ENCODE measurements at places on chromosomes 13 and 19.

DNA sequence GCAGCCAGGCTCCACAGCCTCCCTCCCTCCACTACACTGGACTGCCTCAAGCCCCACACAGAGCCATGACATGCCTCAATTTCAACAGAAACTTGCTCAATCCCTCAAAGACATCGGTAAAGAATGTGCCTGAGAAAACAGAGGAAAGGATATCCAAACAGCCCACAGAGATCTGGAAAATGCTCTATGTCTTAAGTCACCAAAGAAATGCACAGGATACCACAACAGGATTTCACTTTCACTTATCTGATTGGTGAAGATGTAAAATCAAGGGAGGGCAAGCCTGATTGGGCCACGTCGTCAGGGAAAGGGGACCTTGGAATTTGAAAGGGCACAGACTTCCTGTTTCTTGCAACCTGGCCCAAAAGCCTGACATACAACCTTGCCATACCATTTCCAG, 14.2 kb downstream of the CACNA1A start:
- no peak for DNase-seq

DNA sequence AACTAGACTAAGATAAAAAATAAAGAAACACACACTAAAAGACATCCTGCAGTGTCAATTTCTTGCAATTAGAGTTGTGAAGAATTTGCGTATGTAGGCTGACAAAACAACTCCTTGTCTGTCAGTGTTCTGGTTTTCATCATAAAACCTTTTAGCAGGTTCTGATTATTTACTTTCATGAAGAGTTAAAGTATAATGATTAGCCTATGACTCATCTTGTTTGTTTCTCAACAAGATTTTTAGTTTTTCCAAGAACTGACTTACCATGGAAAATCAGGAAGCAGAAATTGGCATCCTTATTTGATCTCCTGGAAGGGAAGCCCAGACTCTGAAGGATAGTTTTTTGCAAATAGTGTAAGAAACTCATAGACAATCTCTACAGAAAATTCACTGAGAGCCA, 848.7 kb upstream of the PCDH9 start:
- DNase-seq = no peak

DNA sequence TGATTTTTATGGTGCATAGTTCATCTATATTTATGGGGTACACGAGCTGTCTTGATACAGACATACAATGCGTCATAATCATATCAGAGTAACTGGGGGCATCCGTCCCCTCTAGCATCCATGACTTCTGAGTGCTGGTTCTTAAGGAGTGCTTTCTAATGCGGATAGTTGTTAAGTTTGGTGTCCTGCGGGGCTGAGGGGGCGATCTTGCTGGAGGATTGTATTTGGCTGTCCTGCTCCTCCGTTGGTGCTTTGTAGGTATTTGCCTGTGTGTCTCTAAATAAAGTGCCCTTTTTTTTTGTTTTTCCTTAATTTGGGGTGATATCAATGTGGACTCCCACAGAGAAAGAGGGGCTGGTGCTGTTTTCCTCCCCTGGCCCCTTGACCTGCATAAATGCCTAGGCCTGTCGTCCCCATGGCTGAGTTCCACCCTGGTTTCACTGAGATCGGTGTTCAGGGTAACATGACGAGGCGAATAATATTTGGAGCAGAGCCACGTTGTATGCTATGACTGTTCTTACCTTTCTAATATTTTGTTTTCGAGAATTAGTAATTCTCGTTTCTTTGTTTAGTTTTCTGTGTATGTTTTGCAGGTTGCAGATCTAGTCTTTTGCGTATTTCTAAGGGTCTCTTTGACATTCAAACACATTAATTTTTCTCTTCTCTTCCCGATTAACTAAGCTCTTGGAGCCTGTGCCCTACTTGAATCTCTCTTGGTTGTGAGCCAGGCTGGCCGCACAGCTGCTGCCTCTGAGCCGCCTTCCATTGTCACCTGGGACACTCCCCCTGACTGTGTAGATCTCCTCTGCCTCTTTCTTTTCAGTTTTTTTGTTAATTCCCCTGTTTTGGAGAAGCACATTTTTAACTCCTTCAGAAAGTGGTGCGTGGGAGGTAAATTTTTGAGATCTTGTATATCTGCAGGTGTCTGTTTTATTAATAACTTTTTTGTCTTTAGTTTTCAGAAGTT, 100.3 kb downstream of the ARHGEF7 start:
- DNase-seq = no peak

DNA sequence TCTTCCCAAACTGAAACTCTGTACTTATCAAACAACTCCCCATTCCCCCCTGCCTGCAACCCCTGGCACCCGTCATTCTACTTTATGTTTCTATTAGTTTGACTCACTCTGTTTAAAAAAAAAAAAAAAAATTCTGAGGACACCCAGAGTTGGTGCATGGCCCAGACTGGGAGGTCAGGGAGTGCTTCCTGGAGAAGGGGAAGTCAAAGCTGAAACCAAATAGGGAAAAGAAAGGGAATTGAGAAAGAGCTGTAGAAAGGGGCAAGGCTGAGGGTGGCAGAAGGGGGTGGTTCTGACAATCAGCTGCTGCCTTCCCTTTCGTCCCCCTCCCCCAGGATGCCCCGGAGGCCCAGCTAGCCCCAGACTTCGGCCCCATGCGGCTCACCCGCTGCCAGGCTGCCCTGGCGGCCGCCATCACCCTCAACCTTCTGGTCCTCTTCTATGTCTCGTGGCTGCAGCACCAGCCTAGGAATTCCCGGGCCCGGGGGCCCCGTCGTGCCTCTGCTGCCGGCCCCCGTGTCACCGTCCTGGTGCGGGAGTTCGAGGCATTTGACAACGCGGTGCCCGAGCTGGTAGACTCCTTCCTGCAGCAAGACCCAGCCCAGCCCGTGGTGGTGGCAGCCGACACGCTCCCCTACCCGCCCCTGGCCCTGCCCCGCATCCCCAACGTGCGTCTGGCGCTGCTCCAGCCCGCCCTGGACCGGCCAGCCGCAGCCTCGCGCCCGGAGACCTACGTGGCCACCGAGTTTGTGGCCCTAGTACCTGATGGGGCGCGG, 9.0 kb upstream of the STRN4 start:
- no peak for DNase-seq

DNA sequence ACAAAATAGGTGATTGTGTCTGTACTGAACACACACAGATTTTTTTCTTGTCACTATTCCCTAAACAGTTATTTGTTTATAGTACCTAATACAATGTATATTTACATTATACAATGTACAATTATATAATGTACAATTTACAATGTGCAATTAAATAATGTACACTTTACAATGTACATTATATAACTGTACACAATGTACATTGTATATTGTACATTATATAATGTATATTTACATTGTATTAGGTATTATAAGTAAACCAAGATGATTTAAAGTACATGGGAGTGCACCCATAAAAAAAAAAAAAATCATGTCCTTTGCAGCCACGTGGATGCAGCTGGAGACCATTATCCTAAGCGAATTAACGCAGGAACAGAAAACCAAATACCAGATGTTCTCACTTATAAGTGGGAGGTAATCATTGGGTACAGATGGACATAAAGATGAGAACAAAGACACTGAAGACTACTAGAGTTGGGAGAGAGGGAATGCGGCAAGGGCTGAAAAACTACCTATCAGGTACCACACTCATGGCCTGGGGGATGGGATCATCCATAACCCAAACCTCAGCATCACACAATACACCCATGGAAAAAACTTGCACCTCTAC, 68.1 kb downstream of the ABCC4 start:
- DNase-seq = no peak

DNA sequence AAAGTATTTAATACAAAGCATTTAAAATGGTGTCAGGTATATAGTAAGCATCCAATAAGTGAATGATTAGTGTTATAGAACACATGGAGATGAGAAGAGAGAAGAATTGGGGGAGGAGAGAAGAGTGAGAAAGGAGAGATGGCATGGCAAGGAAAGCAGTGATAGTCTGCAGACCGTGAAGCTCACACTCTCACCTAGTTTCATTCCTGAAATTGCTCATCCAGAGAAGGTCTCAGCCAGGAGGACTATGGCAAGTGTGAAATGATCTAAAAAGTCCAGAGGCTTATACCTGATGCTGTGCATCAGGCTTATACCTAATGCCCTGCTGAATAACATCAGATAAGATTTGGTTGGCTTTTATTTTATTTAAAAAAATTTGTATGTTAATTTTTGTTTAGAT, 351.6 kb upstream of the KLF12 start:
- no peak for DNase-seq

DNA sequence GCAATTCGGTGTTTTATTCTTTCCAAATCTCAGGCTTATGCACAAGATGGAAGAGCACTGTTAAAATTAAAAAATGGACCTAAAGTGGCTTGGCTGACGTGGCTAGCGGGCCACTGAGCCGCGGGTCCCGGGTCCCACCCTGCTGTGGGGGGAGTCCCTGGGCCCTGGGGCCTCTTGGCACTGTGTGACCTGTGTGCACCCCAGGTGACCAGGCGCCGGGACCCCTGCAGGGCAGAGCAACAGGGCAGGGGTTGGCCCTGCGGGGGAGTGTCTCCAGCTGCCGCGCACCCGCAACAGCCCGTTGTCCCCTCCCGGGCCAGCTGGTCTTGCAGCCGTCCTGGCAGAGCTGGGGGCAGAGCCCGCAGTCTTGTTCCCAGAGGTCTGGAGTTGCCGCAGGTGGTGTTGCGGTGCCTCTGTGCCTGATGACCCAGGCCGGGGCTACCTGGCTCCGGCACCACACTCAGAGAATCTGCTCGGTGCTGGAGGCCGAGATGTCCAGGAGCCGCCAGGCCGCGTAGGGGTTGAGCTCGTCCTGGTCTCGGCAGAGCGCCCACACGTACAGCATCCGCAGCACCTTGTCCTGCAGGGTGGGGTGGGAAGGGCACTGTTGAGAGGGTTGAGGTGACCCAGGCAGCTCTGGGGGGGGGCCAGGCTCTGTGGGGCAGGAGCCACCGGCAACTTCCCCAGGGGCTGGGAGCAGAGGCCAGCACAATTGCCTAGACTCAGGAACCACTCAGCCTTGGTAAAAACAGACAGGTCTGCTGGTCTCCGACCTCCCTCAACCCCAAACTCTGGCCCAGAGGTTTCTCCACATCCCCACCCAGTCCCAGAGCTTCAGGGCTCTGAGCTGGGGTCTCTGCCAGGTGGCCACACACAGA, 1.0 kb upstream of the CTXN1 start:
- no peak for DNase-seq

GRCh38 chr19:53463263-53463662, 4.3 kb upstream of the ZNF813 start:
- DNase-seq = no peak

- no peak for DNase-seq
Observed at GRCh38 chr13:62123409-62123808, 707.8 kb upstream of the PCDH20 start.

GRCh38 chr13:114045113-114045735, 71.3 kb upstream of the C13orf46 start:
- DNase-seq = no peak

- no peak for DNase-seq
Observed at GRCh38 chr19:32105527-32106310, 239.7 kb upstream of the ZNF507 start.

DNA sequence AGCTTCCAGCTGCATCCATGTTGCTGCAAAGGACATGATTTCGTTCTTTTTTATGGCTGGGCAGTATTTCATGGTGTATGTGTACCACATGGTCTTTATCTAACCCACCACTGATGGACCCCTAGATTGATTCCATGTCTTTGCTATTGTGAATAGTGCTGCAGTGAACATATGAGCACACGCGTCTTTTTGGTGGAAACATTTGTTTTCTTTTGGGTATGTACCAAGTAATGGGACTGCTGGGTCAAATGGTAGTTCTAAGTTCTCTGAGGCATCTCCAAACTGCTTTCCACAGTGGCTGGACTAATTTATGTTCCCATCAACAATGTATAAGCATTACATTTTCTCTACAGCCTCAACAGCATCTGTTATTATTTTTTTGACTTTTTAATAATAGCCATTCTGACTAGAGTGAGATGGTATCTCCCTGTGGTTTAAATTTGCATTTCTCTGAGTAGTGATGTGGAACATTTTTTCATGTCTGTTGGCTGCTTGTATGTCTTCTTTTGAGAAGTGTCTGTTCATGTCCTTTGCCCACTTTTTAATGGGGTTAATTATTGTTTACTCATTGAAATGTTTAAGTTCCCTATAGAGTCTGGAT, 6.8 kb upstream of the UBE2L5 start:
- DNase-seq = no peak

DNA sequence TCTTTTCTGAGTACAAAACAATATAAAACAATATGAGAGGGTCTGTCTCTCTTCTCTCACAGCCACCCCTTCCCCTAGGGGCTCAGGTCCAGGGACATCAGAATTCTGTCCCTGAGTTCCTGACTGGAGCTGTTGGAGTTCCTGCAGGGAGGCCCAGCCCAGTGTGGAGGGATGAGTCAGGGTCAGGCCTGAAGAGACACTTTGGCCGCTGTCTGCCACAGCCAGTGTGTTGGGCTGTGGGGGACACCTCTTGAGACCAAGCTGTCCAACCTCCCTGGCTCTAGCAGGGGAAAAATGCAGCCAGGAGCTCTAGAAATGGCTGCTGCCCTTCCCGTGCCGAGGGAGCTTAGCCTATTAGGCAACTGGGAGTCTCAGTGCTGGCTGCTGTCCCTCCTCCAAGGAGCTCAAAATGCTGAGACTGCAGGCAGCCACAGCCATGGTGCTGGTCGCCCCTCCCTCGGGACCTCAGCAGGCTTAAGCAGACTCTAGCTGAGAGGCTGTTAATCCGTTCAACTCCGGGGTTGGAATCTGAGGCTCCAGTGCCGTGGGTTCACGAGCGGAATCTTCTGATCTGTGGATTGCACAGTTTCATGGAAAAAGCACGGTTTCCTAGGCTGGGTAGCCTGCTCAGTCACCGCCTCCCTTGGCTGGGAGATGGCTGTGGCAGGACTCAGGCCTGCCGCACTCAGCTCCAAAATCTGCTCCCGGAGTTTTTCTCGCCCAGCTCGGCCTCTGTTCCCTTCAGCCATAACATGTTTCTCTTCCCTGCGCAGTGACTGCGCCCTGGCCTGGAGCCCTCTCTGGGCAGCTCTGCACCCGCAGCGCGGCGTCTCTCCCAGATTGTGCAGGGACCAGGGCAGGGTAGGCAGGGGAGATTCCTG, 3.8 kb upstream of the ZNF626 start:
- no peak for DNase-seq

DNA sequence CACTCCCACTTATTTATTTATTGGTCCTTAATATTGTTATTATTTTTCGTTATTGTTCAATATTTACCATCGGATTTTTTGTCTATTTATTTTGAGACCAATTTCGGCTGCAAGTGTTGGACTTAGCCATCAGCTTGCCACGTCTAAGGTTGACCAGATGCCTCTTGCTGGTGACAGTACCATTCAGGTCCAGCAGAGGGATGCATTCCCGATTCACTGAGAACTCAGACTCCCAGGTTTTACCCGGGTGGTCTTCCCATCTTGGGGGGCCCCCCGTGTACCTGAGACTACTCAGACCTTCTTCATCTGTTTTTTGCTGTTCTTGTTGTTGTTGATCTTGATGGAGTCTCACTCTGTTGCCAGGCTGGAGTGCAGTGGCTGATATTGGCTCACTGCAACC, 1435.2 kb downstream of the UQCRFS1 start:
- DNase-seq = no peak
